ENCODE measurements at places on chromosomes 7 and 10.

DNA sequence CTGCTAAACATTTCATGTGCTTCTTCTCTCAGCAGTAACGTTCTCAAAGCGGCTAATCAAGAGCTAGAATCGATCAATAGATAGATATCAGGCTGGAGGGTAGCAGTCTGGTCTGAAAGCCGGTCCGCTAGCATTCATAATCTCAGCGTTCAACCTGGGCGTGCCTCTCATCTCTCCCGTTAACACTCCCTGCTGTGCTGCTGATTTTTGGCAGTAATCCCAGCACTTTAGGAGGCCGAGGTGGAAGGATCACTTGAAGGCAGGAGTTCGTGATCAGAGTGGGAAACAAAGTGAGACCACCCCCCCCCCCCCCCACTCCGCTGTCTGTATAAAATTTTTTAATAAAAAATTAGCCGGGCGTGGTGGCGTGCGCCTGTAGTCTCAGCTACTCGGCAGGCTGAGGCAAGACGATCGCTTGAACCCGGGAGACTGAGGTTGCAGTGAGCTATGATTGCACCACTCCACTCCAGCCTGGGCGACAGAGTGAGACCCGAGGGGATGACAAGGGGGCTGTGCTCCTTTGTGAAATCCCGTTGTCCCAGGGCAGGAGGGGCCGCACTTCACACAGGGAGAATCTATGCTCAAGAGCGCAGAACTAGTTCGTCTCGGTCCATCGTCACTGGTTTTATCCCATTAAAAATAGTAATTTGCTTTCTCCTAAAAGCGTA is 624 bp upstream of the CEP55 start:
- DNase-seq: no peak

DNA sequence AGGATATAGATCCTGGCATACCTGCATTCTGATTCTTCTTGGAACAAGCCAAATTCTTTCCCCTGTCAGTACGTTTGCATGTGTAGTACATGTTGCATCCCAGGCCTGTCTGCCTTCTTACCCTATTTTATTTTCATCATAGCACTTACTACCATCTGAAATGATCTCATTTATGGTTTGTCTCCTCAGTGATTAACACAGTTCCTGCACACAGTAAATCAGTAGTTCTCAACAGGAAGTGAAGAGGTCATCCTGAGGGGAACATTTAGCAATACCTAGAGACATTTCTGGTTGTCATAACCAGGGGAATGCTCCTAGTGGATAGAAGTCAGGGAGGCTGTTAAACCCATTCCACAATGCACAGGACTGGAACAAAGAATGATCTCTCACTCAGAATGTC is 38.2 kb upstream of the SLC26A4 start:
- DNase-seq: no peak

- no peak for DNase-seq
Observed at GRCh38 chr10:61472090-61472674, 19.0 kb upstream of the TMEM26 start.

- DNase-seq: no peak
Observed at GRCh38 chr10:112758961-112759360, 191.1 kb upstream of the TCF7L2 start.

DNA sequence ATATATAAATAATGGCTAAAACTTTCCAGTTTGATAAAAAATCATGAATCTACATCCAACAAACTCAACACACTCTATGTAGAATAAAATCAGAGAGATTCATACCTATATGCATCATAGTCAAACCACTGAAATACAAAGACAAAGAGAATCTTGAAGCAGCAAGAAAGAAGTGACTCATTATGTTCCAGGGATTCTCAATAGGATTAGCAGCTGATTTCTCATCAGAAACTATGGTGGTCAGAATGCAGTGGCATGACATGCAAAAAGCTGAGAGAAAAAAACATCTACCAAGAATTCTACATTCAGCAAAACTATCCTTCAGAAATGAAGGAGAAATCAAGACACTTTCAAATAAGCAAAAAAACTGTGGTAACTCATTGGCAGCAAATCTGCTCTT is 187.4 kb downstream of the RNLS start:
- no peak for DNase-seq

- DNase-seq: no peak
Observed at GRCh38 chr7:80826520-80827238, 92.2 kb downstream of the SEMA3C start.

DNA sequence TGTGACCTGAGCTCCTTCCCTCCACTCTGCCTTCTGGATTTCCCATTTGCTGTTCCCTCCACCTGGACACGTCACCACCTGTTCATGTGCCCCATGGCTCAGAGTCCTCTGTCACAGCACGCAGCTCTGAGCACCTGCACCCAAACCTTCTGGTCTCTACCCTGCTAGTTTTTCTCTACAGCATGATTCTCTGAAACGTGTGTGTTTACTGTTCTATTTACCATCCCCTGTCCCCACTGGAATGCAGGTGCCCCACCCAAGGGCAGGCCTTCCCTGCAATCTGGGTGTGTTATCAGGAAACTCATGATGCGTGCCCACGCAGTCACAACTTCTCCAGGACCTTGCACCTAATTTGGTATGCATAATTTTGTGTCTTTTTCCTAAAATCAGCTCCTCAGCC is 284.4 kb upstream of the IGFBP3 start:
- DNase-seq: no peak

- DNase-seq: no peak
Observed at GRCh38 chr7:77923419-77923818, 124.8 kb downstream of the PHTF2 start.

DNA sequence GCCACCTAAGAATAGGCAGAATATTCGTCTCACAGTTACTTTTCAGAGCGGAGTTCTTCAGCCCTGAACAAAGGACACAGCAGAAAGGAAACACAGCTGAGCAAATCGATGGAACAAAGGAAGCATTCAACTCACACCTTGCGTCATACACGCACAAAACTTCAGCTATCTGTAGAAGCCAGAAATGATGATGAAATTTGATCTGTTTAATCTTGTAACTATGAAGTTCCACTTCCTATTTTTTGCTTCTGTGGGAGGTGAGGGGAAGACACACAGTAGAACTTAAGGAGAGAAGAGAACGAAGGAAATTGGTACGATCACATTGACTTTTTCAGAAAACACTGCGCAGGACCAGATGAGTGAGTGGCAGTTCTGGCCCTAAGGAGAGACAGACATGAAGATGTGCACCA is 26.2 kb downstream of the FAM171A1 start:
- DNase-seq: no peak

DNA sequence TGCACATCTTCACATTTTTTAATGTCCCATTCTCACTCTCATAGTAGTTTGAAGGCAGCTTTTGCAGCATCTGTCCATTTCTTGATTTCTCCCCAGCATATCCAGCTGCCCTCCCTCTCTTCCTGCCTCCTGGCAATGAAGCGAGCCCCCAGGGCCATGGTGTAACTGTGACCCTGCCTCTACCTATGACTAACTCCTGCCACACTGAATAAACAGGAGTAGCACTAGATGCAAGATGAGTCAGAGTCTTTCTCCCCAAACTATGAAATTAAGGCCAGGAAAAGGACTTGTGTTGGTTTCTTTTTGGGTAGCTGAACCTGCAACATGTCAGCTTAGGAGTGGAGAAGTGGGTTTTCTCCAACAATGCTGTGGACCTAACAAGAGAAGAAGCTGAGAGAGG is 329.0 kb downstream of the RNLS start:
- DNase-seq: no peak

GRCh38 chr7:99383791-99384370 is 9.4 kb downstream of the ARPC1B start:
- DNase-seq: no peak

- DNase-seq: no peak
Observed at GRCh38 chr10:76456197-76456596, 1024.8 kb downstream of the LRMDA start.

- no peak for DNase-seq
Observed at GRCh38 chr10:86798611-86799010, 42.2 kb downstream of the BMPR1A start.

- DNase-seq: no peak
Observed at GRCh38 chr7:134300988-134301387, 15.7 kb downstream of the SLC35B4 start.

GRCh38 chr7:17467386-17467945 is 169.0 kb downstream of the AHR start:
- DNase-seq: no peak

DNA sequence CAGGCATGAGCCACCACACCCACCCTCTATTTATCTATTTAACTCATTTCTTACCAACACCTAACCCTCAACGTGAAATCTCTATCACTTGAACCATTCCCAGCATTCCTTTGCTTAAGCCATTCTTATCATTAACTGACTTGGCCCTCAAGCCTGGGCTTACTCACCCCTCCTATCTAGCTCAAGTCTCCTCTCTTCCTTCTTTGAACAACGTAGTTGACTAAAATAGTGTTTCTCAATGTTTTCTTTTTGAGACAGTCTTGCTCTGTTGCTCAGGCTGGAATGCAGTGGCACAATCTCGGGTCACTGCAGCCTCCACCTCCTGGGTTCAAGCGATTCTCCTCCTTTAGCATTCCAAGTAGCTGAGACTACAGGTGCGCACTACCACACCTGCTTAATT is 7.0 kb downstream of the ANXA7 start:
- DNase-seq: no peak

DNA sequence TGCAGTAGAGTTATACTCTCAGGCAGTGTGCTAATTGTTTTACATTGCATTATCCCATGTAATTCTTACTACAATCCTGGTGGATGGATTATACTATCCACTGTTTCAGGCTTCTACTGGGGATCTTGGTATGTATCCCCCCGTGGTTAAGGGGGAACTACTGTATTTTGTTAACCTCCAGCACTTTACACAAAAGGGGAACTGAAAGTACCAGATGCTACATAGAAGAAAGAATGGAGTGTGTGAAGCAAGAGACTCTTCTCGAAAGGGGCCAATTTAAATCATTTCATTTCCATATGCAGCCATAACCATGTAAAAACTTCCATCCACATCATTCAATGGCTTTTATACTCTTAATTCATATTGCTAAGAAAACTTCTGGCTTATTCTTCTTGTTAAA is 69.4 kb downstream of the C1GALT1 start:
- no peak for DNase-seq

GRCh38 chr10:91316486-91316885 is 93.7 kb upstream of the HECTD2 start:
- DNase-seq: no peak

- no peak for DNase-seq
Observed at GRCh38 chr7:120941064-120941463, 9.5 kb upstream of the ING3 start.

- no peak for DNase-seq
Observed at GRCh38 chr7:144780071-144780608, 55.7 kb downstream of the TPK1 start.

DNA sequence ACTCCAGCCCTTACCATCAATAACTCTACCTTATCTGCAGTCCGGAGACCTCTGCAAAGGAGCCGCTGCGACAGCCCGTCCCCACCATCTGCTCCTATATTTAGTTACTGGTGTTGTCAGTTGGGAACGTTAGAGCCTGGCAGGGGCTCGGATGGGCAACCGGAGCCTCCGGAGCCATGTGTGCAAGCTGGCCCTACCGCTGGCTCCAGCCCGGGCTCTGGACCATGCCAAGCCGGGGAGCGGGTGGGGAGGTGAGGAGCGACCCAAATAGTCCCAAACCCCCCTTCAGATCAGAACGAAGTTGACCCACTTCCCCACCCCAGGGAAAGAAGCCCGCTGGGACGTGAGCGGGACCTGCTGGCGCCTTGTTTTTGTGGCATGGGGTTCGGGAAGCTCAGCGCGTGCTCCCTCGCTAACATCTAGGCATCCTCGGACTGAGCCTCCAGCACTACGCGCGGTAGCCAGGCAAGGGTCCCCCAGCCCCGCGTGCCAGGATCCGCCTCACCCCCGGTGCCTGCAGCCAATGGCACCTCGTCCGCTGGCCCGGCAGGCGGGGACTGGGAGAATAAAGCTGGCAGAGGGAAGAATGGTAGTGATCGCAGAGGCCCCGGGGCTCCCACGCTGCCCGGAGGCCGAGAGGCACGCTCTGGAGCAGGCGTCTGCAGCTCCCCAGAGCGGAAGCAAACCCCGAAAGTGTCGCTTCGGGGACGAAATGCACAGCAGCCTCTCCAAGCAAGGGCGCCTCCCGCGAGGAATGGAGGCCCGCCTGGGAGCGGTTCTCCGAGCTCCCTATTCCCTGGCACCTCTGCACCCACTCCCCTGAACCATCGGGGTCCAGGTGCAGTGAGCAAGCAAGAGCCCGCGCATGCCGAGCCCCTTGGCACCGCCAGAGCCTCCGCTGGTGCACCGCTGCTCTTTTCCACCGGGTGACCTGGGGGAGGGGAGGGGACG is 679 bp downstream of the LRRC20 start:
- no peak for DNase-seq

DNA sequence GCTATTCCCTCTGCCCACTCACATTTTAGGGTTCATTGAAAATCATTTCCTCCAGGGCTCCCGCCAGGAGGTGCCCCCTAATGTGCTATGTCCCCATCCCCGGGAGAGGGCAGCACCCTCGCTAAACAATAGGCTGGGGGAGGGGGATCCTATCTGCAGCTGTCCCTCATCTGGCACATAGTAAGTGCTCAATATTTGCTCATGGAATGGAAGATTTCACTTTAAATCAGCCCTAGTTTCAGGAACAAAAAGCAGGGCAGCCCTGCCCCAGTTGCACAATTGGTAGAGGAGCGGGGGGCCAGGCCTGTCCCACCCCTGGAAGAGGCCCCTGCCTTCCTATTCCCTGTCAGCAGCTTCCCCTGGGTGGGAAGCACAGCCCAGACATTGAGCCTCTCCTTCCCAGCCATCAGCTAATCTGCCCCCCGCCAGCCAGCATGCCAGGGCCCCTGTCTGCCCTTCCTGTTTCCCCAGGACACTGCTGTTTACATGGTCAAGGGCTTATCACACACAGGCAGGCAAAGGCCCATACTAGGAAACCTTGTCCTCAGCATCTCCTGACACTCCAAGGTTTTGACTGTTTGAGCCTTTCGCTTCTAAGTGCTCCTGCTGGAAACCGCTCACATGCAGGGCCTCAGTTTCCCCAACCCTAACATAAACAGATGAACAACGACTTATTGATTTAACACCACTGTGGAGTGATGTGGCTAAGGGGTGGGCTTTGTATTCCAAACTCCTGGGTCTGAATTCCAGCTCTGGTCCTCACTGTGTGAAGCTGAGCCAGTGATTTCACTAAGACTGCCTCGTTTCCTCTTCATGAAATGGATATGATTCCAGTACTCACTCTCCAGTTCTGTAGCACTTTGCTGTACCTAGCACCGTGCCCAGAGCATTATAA is 130.7 kb upstream of the ZMIZ1 start:
- no peak for DNase-seq
